ENCODE measurements at places on chromosomes 7 and 10.

GRCh38 chr7:102934701-102935100, 21.9 kb downstream of the LRRC17 start:
- DNase-seq, result no peak

DNA sequence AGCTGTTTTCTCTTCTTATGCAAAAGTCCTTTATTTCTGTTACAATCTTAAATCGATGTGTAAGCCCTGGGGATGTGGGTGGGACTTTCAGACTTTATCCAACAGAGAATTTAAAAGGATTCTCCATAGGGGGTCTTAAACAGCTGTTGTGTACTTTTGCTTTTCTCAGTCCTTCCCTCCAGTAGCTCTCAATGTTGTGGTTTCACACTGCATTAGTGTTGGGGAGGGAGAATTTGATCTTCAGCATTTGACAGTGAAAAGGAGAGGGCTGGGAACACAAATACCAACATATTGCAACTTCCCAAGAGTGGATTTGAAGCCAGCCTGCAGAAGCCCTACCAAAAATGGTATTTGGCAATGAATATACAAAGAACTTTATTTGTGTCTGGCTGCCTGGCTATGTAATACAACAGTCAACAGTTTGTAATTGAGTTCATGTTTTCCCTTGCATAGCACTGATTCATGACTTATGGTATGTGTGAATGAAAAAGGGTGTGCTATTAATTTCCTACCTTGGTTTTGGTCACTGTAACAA, 80.1 kb upstream of the CAPZA2 start:
- DNase-seq, result peak; percentile 77

GRCh38 chr10:126060261-126060931, 164.0 kb downstream of the FANK1 start:
- peak; percentile 37 for DNase-seq

GRCh38 chr10:63976538-63976937, 455.3 kb downstream of the REEP3 start:
- peak; percentile 2 for DNase-seq

- no peak for DNase-seq
Measured at GRCh38 chr10:24307116-24307515, 98.2 kb downstream of the KIAA1217 start.

DNA sequence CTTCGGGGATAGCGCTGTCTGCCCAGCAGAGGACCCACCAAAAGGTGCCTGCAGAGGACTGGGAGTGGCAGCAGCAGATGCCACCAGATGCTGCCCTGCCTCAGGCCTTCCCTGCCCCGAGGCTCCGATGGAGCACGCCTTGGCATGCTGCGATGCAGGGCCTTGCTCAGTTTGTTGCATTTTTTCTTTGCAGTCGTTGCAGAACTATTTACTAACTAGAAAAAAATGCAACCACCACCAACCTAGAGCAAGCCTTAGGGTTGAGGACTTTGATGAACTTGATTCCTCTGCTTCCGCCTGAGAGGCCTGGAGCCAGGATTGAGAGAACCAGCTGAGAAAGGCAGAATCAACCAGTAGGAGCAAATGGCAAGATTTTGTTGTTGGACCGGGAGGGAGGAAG, 585.6 kb upstream of the MKI67 start:
- no peak for DNase-seq

DNA sequence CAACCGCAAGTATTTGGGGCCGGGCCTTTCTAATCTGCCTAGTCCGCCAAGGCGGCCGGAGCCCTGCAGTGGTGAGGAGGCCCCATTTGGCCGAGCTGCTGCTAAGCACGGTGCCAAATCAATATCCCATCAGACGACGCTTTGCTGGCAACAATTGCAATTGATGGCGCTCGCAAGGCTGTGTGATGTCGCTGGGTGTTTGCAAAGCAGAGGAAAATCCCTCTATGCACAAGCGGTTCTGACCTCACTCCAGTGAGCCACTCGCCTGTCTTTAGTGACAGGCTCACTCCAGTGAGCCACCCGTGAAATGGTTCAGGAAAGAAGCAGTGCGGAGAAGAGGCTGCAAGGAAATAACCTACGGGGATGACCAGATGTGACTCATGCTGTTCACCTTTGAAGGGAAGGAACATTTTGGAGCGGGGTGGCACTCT, 18.3 kb upstream of the PDE1C start:
- no peak for DNase-seq

DNA sequence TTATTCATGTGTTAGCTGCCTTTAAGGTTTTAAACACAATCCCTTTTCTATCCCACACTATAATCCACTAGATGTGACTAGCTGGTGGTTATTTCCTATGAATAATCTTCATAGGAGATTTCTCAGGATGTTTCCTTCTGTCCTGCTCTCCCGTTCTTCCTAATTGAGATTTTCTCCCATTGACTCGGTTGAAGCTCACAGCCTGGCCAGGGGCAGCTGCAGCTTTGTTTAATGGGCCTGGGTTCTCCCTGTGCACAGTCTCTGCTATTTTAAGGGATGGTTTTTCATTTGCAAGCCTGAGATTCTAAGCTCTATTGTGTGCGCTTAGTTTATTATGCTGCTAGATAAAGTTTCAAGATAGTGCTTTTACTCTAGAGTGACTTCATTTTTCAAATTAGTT, 283.4 kb upstream of the AOAH start:
- no peak for DNase-seq

DNA sequence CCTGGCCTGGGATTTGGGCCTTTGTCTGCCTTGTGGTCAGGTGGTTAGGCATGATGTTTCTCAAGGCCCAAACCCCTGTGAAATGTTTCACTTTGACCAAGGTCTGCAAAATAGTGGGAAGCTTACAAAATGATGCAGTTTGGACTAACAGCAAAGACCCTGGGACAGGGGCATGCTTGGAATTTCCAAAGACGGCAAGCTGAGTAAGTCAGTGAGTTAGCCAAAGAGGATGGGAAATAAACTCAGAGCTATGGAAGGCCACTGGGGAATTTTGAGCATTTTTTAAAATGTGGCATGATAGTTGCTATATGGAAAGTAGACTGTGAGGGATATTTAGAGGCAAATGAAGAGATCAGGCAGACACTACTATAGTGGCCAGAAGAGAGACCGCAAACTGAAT, 31.6 kb upstream of the PPP1R3C start:
- DNase-seq, result no peak

GRCh38 chr10:82221056-82221455, 346.1 kb downstream of the NRG3 start:
- DNase-seq, result no peak

DNA sequence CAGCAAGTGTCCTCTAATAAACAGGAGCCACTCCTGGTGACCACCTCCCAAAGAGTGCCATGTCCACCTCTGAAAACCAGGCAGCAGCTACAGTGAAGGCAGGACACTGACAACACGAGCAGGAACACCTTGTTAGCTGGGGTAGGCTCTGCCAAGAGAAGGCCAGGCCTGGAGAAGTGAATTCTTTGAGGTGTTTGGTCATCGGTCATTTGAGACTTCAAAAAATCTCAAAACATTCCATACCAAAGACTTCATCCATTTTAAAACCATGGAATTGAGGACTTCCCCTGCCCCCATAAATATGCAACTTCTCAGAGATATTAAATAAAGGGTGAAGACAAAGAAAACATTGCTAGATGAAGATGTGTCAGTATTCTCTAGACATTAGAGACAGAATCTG, 28.4 kb upstream of the OPALIN start:
- peak; percentile 44 for DNase-seq

- DNase-seq, result no peak
Measured at GRCh38 chr7:33965183-33965744, 59.9 kb downstream of the BMPER start.

- no peak for DNase-seq
Measured at GRCh38 chr10:44307691-44308090, 77.2 kb downstream of the CXCL12 start.

GRCh38 chr10:133021116-133021962, 66.4 kb upstream of the ADGRA1 start:
- DNase-seq, result no peak

DNA sequence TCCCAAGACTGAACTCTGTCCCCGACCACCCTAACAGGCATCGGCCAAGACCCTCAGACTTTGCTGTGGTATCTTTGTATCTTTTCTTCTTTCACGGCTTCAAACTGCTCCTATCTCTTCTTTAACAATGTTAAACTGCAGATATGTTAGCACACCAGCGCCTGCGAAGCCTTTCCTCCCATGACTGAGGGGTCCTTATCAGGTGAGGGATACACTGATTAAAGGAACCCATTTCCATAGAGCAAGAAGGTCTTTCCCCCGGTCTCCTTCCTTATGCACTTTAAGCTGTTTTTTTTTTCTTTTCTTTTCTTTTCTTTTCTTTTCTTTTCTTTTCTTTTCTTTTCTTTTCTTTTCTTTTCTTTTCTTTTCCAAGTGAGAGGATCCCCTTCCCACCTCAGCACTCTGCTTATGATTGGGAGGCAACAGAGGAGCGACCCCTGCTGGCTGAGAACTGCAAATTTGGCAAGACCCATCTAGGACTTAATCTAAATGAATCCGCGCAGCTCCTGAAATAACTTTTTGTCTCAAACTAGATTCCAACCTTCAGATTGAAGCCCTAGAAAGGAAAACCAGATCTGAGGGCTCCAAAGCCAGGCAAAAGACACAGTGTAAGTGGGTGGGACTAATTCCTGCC, 109.9 kb downstream of the ITGB8 start:
- DNase-seq, result peak; percentile 18

GRCh38 chr10:31929261-31930022, 811 bp upstream of the ARHGAP12 start:
- DNase-seq, result no peak

- DNase-seq, result no peak
Measured at GRCh38 chr7:99005776-99006175, 127.4 kb downstream of the TRRAP start.

DNA sequence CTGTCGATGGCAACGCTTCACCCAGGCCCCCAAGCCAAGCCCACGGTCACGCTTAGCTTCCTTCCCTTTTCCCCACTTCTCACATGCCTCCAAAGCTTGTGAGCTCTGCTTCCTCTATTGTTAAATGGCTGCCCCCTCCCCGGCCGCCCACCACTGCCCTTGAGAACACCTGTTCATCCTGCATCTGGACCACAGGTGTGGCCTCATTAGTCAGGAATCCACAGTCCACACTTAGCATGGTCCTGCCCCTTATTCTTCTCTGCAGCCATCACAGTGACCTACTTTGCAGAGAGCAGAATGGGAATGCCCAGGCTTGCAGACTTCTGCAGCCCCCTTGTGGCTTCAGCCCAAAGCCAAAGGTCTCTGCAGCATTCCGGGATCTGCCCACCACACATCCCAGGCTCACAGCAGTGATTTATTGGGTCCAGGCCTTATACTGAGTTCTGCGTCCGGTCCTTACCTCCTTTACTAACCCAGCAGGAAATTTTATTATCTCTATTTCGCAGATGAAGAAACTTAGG, 66.9 kb downstream of the PTPRE start:
- no peak for DNase-seq

- no peak for DNase-seq
Measured at GRCh38 chr7:130135208-130136205, 65.2 kb downstream of the KLHDC10 start.

- no peak for DNase-seq
Measured at GRCh38 chr10:98510412-98510995, 63.8 kb upstream of the HPS1 start.

DNA sequence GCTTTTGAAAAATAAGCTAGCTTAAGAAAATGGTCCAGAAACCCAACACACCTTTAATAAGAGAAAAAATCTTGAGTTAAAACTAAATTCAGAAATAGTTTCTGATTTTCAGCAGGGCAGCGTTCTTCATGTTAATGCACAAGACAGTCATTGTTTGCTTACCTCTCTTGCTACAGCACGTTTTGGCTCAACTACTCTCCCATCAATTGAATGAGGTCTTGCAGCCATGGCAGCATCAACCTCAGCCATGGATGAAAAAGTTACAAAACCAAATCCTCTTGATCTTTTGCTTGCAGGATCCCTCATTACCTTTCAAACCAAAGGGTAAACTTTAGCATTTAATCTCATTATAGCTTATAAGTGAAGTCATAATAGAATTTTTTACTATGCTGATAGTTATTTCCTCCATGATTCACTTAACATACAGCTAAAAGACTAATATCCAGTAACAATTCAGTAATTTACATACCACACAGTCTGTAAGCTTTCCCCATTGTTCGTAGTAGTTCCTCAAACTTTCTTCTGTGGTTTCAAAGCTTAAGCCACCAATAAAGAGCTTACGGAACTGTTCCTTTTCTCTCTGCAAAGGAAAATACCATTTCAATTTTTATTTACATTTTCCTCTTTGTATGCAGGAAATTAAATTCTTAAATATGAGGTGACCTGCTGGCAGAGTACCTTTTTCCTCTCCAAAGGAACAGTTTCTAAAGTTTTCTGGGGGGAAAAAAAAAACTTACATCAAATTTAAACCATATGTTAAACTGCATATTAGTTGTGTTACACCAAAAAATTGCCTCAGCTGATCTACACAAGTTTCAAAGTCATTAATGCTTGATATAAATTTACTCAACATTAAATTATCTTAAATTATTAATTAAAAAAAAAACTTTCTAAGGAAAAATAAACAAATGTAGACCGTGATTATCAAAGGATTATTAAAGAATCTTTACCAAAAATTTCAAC, 3.1 kb downstream of the HNRNPA2B1 start:
- DNase-seq, result no peak

DNA sequence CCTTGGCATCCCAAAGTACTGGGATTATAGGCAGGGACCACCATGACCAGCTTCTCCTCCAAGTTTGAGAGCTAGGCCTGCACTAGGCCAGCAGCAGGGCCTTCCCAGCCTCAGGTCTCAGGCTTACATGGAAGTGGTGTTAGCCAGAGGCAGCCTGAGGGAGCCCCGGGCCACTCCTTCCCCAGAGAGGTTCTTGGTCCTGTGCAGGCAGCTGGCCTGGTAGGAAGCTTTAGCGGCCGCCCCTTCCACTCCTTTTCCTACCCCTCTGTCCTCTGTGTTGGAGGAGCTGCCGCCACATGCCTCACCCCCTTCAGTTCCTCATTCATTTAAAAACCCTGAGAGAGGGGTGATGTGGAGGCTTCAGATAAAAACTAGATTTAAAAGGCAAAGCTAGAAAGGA, 40.3 kb downstream of the TSPAN15 start:
- DNase-seq, result no peak

- DNase-seq, result no peak
Measured at GRCh38 chr10:21534604-21535493, 817 bp downstream of the MLLT10 start.

DNA sequence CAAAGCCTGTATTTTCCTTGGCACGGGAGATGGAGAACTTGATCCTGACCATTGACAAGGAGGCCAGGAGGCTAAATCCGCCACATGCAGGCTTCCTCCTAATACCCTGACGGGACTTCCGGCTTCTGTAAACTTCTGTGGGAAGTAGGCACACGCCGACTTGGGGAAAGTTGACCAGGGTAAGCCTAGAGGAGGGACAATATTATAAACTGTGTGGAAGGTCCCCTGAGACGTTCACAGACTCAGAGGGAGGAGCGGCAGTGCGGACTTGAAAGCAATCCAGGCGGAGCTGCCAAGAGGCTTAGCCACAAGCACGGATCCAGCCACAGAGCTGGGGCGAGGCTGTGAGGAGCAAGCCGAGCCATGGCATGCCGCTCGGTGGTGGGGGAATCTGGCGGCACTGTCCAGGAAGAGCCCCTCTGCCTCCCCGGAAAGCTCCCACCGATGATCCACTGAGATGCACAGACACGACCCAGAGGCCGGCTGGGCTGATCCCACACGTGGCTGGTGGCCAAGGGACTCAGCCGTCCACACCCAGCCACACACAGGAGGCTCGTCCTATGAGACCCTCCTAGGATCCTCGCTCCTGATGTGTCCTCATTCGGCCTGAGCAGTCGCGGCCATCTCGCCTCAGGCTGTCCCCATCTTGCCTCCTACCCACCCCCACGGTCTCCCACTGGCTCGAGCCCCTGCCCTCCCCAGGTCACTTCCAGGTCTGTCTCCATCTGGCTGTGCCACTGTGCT, 40.0 kb upstream of the INSIG1 start:
- peak; percentile 34 for DNase-seq

GRCh38 chr10:11286261-11286852, 268.7 kb downstream of the CELF2 start:
- no peak for DNase-seq

Data from fibroblast of skin of left quadriceps (primary cell).